Activated T-cell treated with anti-CD3 and anti-CD28 coated beads for 48 hours (primary cell): ENCODE measurements at places on chromosomes 2 and 18.

DNA sequence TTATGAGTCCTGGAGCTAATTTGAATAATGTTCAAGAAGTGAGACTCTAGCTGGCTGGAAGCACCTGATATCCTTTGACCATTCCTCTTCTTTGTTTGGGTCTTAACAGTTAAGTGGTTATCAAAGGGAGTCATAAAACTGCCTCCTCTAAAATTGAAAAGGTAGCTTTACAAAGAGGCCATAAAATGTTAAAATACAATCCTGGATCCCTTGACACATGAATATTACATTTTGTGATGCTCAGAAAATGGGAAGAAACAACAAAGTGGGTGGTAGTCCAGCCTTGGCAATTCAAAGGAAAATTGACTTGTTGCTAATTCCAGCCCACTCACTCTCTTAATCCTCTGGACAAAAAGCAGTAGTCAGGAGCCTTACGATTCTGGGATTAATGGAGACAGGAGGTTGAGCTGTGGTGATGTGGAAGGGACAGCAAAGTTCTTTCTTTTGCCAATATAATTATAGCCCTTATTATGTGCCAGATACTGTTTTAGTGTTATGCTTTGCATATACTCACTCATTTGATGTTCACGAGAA lies 339.2 kb downstream of the PDE11A start:
- no peak for DNase-seq

DNA sequence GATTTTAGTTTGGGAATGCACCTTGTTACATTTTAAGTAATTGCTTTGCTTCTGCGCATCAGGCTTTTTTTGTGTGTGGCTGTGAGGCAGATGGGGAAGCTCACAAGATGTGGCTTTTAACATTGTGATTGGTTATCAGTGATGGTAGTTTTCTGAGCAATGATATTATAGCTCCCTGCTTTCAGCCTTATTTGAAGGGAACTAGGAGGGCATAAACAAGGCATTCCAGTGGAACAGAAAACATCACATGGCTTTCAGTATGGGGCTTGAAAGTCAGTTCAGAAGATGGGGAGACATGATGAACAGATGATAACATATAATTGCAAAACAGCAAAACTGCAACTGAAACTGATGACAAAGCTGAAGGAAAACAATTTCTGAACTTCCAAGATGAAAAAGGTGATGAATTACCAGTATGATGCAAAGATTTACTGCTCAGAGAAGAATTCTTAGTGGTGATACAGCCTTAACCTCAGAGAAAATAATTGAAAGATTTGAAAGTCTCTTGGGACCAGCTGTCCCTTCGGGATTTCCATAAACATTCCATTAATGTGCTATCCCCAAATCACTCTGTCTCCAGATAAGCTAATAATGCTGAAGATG lies 439.7 kb downstream of the RND3 start:
- DNase-seq: no peak

GRCh38 chr2:85702172-85702571 lies 8.0 kb downstream of the GNLY start:
- DNase-seq: no peak

DNA sequence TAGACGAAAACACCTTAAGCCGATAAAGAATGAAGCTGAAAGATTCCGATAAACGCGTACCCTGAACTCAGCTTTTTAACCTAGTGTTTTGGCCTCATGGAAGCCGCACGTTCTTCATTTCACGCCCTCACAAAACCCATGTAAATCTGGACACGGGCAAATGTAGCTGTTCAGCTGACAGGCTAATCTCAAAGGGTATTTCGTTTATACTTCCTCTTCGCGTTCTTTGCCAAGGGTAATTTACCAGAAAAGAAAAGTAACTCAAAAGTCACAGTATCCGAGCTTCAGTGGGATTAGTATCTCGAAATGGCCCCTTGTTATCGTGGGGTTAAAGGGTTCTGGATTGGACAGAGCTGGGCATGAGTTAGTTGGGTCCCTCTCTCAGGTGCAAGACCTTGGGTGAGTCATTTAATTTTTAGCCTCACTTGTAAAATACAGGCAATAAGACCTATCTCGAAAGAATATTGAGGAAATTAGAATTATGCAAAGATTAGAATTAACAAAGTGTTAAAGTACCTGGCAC lies 22.0 kb upstream of the STPG4 start:
- no peak for DNase-seq

DNA sequence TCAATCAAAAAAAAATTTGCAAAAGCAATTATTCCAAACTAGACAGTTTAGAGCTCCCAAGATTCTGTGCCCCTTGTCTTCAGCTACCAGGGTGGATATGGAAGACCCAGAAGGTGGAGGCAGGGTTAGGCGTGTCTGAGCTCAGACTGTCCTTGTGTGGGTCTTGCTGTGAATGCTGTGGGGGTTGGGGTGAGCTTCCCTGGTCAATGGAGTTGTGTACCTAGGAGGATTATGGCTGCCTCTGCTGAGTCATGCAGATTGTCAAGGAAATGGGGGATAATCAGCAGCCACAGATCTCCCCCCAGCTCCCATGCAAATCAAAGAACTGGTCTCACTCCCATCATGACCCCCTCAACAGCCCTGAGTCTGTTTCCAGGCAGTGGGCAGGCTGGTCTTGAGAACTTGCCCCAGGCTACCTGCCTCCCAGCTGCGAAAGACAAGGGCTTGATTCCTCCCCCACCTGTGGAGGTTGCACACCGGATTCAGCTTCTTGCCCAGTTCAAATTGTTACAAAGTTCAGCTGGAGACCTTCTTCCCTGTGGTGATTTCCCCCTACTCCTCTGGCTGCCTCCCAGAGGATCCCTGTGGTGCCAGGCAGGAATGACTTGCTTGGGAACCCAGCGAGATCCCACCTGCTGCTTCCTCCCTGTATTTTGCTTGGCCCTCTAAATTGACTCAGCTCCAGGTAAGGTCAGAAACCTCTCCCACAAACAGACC lies 77.0 kb downstream of the RAD51AP2 start:
- no peak for DNase-seq

DNA sequence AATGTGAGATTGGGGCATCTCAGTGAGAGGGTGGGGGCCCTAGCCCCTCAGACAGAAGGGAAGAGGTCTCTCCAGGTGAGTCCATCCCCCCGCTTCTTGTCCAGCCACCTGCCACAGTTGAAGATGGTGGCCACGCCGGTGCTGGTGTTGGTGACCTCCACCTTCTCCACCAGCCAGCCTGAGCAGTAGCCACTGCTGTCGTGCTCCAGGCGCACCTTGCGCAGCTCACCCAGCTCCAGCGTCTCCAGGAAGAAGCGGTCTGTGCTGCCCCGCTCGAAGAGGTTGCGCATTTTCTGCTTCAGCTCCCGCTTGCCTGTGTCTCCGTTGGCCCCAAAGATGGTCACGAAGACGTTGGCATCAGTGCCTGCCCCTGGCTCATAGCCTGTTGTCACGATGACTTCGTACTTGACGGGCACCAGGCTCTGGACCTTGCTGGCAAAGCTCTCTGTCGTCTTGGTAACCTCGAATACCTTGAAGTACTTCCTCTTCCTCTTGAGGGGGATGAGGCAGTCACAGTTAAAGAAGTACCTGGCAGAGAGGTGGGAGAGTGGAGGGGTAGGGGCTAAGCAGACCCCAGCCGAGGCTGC lies 179.5 kb downstream of the LOXHD1 start:
- no peak for DNase-seq
